Nucleus accumbens (tissue), 56 donors: ENCODE measurements at places on chromosomes 2 and 18.

GRCh38 chr2:240328526-240328925 lies 106.9 kb upstream of the GPC1 start:
- no peak for DNase-seq

- no peak for DNase-seq
These were observed 103.0 kb upstream of the STK39 start for GRCh38 chr2:168350380-168350779.

DNA sequence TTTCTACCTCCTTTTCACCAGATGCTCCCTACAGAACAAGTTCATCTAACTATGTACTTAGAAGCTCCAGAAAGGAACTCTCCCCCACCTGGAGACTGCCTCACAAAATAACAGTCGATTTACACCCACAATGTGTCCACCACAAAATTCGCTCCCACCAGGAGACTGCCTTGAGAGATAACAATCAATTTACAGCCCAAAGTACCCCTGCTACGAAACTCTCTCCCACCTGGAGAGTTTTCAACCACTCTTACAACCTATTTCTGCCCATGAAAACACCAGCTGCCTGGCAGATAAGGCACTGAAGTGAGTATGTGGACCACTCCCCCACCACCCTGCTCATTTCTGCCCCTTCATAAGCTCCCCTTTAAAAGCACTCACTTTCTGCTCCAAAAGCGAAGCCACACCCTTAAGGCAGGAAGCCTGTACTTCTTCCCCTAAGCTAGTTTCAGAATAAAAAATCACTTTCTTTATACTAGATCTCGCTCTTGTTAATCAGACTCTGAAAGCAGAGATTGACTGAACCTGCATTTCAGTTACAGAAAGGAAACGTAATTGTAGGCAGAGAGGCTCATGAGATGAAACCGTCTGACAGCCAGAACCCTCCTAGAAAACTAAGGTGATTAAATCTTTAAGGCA lies 94.4 kb upstream of the RBBP8 start:
- DNase-seq: no peak

DNA sequence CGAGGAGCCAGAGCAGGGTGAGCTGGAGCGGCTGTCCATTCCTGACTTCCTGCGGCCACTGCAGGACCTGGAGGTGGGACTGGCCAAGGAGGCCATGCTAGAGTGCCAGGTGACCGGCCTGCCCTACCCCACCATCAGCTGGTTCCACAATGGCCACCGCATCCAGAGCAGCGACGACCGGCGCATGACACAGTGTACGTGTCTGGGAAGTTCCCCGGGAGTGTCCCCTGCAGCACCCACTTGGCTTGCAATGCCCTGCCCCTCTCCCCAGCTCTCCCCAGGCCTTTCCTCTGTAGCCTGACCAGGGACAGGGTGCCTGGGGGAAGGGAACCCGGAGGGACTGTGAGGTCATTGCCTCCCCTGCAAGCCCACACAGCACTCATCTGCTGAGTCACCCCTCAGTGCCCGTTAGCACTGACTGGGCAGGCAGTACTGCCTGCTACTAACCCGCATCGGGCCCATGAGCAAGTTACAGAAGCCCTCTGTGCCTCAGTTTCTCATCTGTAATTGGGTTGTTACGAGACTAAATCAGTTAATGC lies 29.4 kb upstream of the GMPPA start:
- DNase-seq: no peak

DNA sequence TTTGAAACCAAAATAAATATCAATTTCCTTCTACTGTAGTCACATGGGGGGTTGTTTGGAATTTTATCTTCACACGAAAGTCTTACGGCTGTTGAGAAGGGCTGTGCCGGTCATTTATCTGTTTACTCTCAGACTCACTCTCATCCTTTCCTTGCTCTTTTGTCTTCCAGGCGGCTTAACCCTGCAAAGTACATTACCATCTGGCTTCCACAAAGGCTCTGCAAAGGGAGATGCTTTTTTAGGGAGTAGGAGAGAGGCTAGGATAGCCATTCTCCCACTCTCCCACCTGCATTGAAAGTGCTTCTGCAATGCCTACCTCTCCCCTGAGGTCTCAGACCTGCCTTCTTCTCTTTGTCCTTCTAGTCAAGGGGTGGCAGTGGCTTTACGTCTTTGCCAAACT lies 247.6 kb downstream of the MEIS1 start:
- no peak for DNase-seq

DNA sequence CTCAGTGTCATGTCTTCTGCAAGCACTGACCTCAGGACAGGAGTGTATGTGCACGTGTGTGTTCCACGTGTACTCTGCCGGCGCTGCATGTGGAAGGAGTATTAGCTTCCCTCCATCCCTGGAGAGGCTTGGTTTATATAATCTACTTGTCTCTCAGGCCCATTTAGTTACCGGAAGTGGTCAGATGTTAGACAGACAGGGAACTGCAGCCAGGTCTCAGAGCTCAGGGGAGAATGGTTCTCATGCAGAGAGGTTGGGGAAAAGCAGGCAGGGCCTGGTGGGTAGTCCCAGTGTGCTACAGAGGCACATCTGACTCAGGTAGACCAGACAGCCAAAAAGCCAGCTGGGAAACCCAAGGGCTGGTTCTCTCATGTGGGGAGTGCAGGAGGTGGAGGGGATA lies 167.9 kb downstream of the CTIF start:
- no peak for DNase-seq

DNA sequence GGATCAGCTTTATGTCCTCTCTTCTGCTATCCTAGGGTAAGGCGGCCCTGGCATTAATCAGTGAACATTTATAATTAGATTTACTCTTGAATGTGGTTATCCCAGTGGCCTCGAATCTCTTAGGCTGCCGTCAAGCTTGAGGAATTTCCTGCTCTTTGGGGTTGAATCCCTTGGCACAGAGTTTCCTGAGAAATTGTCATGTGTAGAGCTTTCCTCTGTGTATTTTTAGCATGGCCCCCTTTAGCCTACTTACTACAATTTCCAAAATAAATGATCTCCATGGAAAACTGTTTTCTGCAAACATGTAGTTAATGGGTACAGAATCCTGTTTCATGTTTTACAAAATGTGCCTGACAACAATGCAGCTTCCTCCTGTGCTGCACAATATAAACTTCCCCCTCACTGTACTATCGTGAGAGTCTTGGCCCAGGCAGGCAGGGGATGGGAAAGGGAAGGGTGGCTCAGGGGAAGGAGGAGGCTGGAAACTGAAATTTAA lies 18.1 kb downstream of the NCAPH start:
- no peak for DNase-seq

GRCh38 chr2:233329489-233330135 lies 22.0 kb downstream of the SAG start:
- no peak for DNase-seq

- no peak for DNase-seq
These were observed 33.7 kb upstream of the IL1R2 start for GRCh38 chr2:101958061-101958460.

- no peak for DNase-seq
These were observed 259.4 kb downstream of the GBX2 start for GRCh38 chr2:235908826-235909225.

DNA sequence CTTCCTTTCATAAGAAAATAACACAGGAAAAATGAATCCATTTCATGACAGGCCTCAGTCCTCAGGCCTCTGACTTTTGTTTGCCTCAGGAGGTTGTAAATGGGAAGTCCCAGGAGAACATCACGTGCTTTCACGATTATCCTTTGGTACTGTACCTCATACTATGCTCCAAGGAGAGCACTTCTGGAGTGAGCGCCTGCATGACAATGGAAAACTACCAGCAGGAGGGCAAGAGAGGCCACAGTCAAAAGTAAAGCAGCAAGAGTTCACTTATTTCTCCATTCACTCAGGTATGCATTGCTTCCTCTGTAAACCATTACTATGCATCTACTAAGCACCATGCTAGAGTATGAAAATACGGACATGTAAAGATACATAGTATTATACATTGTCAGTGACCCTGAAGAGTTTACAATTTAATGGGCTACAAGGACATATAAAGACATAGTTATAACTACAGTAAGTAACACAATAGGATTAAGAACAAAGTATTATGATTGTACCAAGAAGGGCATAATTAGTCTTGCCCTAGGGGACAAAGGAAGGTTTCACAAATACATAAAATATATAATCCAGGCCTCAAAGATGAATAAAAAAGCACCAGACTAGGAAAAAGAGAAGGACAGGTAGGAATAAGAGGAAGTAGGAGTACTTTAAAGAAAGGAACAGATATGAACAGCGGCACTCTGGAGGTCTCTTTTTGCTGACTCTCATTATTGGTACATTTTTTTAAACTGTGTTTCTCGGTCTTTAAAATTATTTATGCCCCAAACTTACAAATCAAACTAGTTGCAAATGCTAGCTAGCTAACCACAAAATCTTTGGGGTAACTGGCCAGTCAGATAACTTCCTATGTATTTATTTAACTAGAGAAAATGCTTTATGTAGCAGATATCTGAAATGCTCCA lies 806.7 kb downstream of the NRXN1 start:
- DNase-seq: no peak

DNA sequence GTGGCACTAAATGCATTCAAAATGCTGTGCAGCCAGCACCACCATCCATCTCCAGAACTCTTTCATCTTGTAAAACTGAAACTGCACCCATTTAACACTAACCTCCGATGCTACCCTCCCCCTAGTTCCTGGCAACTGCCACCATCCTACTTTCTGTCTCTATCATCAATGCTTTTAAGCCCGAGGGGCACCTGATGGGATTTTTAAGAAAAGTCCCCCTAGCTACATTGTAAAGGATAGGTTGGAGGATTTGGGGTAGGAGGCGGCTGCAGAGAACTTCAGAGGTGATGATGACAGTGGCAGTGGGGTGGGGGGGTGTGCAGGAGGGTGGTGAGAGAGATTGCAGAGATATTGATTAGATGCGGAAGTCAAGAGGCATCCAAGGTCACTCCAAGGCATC lies 10.8 kb upstream of the YWHAQ start:
- no peak for DNase-seq

DNA sequence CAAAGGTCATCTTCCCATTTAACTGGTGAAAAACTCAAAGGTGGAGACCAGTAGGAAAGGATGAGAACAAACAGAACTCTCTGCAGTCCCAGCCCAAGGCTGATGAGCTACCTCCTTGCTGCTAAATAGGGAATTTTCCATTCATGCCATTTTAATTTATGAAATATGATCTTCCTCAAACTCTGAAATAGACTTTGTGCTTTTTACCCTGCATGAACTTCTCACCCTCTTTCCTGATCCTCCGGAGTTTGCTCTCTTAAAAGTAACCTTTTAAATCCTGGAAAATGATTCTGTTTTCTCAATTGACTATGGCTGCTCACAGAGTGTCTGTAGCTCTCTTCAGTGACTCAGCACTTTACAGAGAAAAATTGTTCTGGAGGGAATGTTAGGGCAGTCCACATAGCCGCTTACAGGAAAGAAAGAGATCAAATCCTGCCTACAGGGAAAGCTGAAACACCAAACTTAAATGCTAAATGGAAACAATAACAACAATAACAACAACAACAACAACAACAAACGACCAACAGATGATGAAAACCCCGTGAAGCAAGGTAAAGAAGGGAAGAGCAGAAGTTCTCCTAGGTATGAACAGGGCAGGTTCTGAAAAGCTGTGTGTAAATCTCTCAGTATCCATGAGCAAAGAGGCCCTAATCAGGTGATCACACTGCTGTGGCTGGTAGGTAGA lies 79.8 kb upstream of the SESTD1 start:
- DNase-seq: no peak

DNA sequence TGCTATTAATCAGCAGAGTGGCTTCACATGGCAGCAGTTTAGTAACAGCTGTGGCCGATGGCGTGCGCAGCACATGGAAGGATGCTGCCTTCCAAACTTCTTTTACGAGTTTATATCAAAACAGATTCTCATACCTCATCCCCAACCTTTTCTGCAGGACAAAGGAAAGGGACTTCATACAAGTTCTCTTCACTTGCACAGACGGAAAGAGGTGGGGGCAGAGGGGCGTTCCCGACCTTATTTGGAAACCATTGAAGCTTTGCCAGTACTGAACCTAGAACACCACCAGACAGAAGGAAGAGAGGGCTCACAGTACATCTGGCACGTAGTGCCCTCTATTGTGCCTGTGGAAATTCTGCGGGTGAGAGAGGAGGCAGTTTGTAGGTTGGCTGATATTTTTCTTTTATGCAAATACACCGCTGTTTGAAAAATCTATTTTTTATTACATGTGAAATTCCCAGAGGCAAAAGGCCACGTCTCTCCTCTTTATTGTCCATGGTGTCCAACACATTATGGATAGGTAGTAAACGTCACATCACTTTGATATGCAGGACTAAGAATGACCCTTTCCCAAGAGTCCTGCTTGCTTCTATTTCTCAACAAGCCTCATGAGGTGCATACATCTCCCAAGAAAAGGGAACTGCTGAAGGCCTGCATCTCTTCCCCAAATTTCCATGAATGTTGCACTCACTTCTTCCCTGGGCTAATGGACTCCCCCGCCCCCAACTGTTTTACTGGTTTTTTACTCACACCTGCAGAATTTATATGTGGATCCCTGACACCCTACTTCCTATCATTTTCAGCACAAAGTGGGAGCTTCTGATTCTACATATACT lies 31.3 kb downstream of the COLEC12 start:
- DNase-seq: no peak

GRCh38 chr2:239305222-239305575 lies 95.6 kb downstream of the HDAC4 start:
- no peak for DNase-seq

DNA sequence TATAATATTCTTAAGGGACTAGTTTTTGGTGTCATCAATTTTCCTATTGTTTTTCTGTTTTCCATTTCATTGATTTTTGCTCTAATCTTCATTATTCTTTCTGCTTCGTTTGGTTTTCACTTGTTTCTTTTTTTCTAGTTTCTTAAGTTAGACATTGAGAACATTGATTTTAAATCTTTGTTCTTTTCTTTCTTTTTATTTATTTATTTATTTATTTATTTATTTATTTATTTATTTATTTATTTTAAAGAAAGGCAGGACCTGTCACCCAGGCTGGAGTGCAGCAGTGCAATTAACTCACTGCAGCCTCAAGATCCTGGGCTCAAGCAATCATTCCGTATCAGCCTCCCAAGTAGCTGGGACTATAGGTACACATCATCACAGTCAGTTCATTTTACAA lies 7.0 kb upstream of the FMNL2 start:
- no peak for DNase-seq

- no peak for DNase-seq
These were observed 27.0 kb downstream of the MRPL33 start for GRCh38 chr2:27798486-27798885.

- no peak for DNase-seq
These were observed 27.6 kb upstream of the RMDN2 start for GRCh38 chr2:37897511-37897910.
